ENCODE measurements at places on chromosomes 16 and 17.

DNA sequence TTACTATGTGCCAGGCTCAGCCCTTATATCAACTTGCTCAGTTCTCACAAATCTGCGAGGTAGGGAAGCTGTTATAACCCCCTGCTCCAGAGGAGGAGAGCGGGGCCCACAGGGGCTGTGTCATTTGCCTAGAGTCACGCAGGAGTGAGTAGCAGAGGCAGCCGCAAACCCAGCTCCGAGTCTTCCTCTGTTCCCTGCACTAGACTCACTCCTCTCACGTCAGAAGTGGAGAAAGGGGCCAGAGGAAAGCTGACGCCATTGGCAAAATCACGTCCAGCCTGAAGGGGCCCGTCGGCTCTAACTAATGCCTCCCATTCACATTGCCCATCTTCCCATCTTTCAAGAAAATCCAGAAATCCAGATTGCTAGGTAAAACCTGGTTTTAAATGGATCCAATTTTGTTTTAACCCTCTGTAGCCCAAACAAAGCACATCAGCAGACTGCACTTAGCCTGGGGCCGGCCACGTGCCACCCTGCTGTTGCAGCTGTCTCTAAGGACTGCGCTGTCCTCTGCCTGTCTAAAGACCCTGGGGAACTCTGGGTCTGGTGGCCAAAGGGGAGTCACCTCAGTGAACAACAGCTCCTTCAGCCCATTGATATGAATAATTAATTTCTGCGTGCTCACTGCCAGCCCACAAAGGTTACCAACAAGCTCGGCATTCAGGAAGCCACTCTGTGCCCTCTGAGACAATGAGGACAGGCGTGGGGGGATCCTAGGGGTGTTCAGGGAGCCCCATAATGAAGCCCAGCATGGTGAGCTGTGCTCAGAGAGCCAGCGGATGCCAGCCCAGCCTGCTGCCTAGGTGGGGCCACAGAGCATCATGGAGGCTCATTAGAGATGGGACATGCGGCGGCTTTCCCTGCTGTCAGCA is 36.7 kb upstream of the ABR start:
- no peaks in the 10 kb centered on the region for H3K4me1 ChIP-seq
- H3K36me3 ChIP-seq = no peaks in the 10 kb centered on the region
- H3K27me3 ChIP-seq = no peaks in the 10 kb centered on the region
- DNase-seq = no peak
- H3K27ac ChIP-seq = no peak overlapping the region

GRCh38 chr16:50305441-50306061 is 39.2 kb downstream of the ADCY7 start:
- H3K4me3 ChIP-seq = no peak overlapping the region
- H3K27me3 ChIP-seq = no peaks in the 10 kb centered on the region
- peaks cover 4% of the 10 kb centered on the region for H3K4me1 ChIP-seq
- H3K27ac ChIP-seq = no peak overlapping the region
- DNase-seq = no peak
- no peaks in the 10 kb centered on the region for H3K36me3 ChIP-seq

DNA sequence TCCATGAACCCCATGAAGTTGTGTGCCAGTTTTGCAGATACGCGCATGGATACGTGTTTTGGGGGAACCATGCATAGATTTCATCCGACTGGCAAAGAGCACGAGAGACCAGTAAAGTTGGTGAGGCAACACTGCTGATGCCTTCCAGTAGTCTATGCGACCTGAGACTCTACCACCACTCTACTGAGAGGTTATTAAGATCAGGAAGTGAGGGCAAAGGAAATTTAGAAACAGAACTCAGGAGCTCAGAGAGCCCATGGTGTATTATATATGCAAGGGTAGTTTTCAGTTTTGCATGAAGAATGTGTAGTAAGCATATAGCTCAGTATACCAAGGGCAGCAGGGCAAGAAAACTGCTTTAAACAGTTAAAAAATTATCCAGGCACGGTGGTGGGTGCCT is 4.2 kb downstream of the SLX4 start:
- DNase-seq = no peak
- H3K4me1 ChIP-seq = peaks cover 8% of the 10 kb centered on the region
- no peak overlapping the region for H3K4me3 ChIP-seq
- H3K27ac ChIP-seq = no peak overlapping the region
- H3K36me3 ChIP-seq = no peaks in the 10 kb centered on the region

DNA sequence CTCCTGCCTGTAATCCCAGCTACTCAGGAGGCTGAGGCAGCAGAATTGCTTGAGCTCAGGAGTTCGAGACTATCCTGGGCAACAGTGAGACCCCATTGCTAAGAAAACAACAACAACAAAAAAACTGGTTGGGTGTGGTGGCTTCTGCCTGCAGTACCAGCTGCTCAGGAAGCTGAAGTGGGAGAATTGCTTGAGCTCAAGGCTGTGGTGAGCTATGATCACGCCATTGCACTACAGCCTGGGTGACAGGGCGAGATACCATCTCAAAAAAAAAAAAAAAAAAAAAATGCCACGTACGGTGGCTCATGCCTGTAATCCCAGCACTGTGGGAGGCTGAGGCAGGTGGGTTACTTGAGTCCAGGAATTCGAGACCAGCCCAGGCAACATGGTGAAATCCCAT is 34.1 kb downstream of the NME2 start:
- no peaks in the 10 kb centered on the region for H3K27me3 ChIP-seq
- no peak overlapping the region for H3K4me3 ChIP-seq
- no peak for DNase-seq
- H3K4me1 ChIP-seq = no peaks in the 10 kb centered on the region
- no peak overlapping the region for H3K27ac ChIP-seq

- H3K4me3 ChIP-seq = no peak overlapping the region
- no peak overlapping the region for H3K27ac ChIP-seq
These were observed 24.0 kb downstream of the ADGRG5 start for GRCh38 chr16:57566436-57566835.

- no peaks in the 10 kb centered on the region for H3K27me3 ChIP-seq
- H3K36me3 ChIP-seq = no peaks in the 10 kb centered on the region
- no peak overlapping the region for H3K27ac ChIP-seq
- DNase-seq = no peak
- H3K4me3 ChIP-seq = peak overlapping the region; percentile 39
These were observed 656 bp downstream of the VMO1 start for GRCh38 chr17:4785311-4786105.

GRCh38 chr17:27624539-27624938 is 6.4 kb upstream of the LGALS9 start:
- no peaks in the 10 kb centered on the region for H3K27me3 ChIP-seq
- H3K4me1 ChIP-seq = peaks cover 4% of the 10 kb centered on the region
- H3K4me3 ChIP-seq = no peak overlapping the region
- H3K27ac ChIP-seq = no peak overlapping the region

DNA sequence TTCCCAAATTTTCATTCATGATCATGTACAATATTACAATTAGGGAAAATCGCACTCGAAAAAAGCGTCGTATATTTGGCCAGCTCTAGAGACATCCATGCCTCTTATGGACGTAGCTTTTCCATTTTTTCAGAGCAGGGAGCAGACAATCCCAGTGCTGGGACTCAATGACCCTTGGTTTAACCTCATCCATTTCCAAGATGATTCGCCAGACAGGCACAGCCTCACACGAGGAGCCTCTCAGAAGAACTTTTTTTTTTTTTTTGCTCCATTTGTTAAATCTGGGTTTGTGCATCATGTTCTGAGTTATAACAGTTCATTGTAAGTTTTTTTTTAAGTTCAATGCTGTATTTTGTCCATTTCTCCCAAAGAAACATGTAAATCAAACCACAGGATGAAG is 92.1 kb downstream of the ZDHHC7 start:
- no peak overlapping the region for H3K27ac ChIP-seq
- no peaks in the 10 kb centered on the region for H3K36me3 ChIP-seq

DNA sequence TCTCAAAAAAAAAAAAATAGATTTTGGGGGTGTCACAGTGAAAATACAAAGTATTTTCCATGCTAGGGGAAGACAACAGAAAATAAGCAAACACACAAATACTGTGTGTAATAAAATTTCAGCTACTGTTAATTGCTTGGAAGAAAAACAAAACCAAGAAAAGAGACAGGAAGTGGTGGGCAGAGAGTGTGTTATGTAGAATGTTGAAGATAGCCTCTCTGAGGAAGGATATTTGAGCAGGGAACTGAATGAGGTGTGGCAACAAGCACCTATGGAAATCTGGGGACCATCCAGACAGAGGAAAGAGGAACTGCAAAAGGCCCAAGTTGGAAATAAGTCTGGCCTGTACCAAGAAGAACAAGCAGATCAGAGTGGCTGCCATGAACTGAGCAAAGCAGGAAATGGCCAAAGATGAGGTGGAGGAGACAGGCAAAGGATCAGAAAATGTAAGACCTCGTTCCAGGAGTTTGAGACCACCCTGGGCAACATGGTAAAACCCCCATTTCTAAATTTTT is 7.8 kb upstream of the USP31 start:
- no peaks in the 10 kb centered on the region for H3K4me1 ChIP-seq
- no peaks in the 10 kb centered on the region for H3K36me3 ChIP-seq
- no peak for DNase-seq

DNA sequence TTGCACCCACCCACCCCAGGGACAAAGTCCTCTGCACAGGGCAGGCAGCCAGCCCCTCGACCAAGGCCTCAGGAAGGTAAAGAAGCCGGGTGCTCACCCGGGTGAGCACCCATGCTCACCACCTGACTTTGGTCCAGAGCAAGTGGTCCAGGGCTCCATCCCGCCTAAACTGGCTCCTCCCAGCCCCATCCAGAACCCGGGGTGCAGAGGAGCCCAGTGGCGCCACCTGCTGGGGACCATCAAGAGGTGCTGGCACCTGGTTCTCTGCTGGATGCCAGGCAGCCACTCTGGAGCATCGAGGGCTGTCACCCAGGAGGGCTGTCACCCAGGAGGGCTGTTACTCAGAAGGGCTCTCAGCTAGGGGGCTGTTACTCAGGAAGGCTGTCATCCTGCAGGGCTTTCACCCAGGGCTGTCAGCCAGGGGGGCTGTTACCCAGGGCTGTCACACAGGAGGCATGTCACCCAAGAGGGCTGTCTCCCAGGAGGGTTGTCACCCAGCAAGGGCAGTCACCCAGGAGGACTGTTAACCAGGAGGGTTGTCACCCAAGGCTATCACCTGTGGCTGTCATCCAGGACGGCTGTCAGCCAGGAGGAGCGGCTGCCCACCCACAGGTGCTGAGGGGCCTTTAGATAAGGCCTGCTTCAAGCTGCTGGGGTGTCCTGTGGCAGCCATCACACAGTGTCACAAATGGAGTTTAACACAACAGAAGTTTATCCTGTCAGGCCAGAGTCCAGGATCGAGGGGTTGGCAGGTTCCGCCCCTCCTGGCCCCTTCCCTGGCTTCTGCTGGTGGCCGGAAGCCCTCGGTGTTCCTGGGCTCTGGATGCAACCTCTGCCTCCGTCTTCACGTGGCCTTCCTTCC is 98.5 kb downstream of the TNFRSF13B start:
- no peaks in the 10 kb centered on the region for H3K4me1 ChIP-seq
- H3K36me3 ChIP-seq = peaks cover 2% of the 10 kb centered on the region
- peak; percentile 66 for DNase-seq
- H3K27ac ChIP-seq = no peak overlapping the region
- no peak overlapping the region for H3K4me3 ChIP-seq

DNA sequence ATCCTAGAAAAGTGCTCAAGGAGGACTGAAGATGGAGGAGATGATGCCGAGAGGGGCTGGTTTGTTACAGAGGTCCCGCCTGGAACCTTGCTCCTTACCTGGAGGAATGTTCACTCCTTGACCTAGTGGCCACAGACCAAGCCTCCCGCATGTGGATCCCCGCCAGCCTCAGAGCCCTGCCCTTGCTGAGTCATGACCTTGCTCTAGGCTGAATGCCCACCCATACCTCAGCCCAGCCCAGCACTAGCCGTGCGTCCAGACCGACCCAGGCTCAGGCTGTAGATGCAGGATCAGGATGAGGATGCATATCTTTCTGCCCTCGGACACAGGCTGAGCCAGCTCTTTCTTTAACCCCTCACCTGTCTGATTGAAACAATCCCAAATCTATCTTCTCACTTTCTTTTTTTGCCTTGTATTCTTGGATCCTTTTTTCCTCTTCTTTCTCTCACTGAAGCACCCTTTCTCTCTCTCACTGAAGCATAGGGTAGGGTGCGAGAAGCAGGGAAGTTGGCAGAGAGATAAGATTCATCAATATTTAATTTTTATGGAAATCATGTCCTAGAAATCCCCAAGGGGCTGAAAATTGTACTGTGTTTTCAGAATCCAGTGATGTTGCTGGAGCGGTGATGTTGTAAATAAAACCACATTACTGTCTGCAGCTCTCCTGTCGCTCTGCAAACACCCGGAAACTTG is 34.9 kb downstream of the WSCD1 start:
- H3K27me3 ChIP-seq = no peaks in the 10 kb centered on the region
- peak; percentile 27 for DNase-seq
- no peak overlapping the region for H3K4me3 ChIP-seq
- H3K36me3 ChIP-seq = peaks cover 19% of the 10 kb centered on the region

DNA sequence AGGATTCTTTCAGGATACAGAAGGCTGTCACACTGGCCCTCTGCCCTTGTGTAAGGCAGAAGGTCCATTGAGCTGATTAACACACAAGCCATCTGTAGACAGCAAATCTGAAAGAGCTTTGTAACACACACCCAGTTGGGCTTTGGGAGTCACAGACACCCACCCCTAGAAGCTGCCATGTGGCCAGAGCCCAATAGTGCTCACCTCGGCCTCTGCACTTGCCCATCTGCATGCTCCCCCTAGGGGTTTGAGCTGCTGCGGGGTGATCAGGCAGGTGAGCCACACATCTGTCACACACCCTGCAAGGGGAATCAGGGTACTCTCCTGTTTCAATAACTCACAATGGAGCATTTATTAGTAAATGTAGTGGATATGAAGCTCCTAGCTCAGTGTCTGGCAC is 138.3 kb downstream of the CHD9NB start:
- no peak overlapping the region for H3K27ac ChIP-seq
- H3K4me1 ChIP-seq = no peaks in the 10 kb centered on the region
- H3K27me3 ChIP-seq = no peaks in the 10 kb centered on the region
- no peak for DNase-seq

GRCh38 chr17:44006598-44007345 is 2.4 kb downstream of the NAGS start:
- peak overlapping the region; percentile 83 for H3K4me3 ChIP-seq
- peak; percentile 100 for DNase-seq
- H3K27me3 ChIP-seq = no peaks in the 10 kb centered on the region
- H3K27ac ChIP-seq = peak overlapping the region; percentile 66
- peaks cover 33% of the 10 kb centered on the region for H3K4me1 ChIP-seq

DNA sequence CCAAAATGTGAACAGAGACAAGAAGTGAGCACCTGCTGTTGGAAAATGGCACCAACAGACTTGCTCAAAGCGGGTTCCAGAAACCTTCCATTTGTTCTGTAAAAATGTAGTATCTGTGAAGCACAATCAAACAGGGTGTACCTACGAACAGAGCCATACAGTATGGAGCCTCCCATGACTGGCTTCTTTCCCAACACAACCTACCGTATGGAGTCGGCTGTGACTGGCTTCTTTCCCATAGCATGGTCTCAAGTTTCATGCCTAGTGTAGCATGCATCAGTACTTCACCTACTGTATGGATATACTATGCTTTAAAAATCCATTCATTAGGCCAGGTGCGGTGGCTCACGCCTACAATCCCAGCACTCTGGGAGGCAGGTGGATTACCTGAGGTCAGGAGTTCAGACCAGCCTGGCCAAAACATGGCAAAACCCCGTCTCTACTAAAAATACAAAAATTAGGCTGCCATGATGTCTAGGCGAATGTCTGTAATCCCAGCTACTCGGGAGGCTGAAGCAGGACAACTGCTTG is 26.2 kb downstream of the YWHAE start:
- no peak overlapping the region for H3K4me3 ChIP-seq
- no peak overlapping the region for H3K27ac ChIP-seq
- DNase-seq = no peak
- no peaks in the 10 kb centered on the region for H3K27me3 ChIP-seq
- peaks cover 12% of the 10 kb centered on the region for H3K36me3 ChIP-seq
- 0 out of 2 replicates have a peak, but pooled peaks cover 4% of the 10 kb centered on the region for H3K4me1 ChIP-seq

GRCh38 chr17:64138441-64138840 is 8.5 kb upstream of the ERN1 start:
- H3K36me3 ChIP-seq = no peaks in the 10 kb centered on the region
- H3K27ac ChIP-seq = no peak overlapping the region
- no peaks in the 10 kb centered on the region for H3K4me1 ChIP-seq
- no peaks in the 10 kb centered on the region for H3K27me3 ChIP-seq
- H3K4me3 ChIP-seq = no peak overlapping the region
